DMS153 (cell line): ENCODE measurements at places on chromosomes 12 and 14.

- no peak for DNase-seq
These were observed 111.3 kb upstream of the SLC16A7 start for GRCh38 chr12:59484575-59484974.

- DNase-seq: peak; percentile 64
These were observed 6.7 kb upstream of the FAM222A start for GRCh38 chr12:109706747-109707469.

- no peak for DNase-seq
These were observed 5.1 kb downstream of the EVL start for GRCh38 chr14:100070310-100070709.

DNA sequence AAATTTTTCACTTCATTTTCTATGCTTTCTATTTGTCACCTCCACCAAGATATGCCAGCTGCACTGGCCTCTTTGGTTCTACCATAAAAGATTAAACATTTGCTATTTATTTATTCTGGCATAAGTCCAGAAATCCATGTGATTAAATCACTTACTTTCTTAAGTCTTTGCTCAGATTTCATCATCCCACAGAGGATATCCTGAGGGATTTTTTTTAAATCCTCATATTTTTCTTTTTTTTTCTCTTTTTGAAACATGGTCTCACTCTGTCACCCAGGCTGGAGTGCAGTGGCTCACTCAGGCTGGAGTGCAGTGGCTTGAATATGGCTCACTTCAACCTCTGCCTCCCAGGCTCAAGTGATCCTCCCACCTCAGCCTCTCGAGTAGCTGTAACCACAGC, 645.4 kb upstream of the ATXN7L3B start:
- DNase-seq: no peak

- DNase-seq: no peak
These were observed 43.1 kb upstream of the LTA4H start for GRCh38 chr12:96078231-96079135.

DNA sequence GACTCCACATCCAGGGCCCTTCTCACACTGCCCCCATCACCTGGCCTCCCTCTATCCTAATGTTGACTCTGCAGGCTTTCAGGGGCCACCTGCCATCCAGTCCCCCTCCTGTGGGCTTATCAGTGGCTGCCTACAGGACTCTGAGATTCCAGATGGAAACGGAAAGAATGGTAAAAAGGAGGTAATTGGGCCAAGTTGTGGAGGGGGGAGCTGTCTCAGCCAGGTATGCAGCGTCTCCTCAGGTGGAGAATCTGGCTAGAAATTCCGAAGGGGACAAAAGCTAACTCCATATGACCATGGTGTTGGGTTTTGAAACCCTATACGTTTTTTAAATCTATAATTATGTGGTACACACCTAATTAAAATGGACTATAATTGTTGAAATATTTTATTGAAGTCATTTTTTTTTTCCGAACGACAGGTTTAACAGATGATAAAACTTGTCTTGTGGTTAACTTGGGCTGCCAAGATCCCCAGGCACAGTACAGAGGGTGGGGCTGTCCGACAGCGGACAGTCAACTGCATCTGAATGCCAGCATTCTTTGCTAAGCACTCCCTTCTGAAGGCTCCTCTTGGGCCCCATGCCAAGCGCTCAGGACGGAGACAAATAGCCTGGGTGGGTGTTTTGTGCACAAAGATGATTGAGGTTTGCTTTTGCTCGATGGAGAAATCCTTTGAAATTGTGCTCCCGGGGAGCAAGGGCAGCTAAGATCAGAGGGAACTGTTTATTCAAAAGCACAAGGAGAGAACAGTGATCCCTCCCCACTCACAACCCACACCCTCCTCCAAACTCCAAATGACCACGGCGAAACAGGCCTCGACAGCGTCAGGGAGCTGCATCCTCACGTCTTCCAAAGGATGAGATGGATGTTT, 365.6 kb downstream of the BCL11B start:
- DNase-seq: no peak

- DNase-seq: no peak
These were observed 12.7 kb downstream of the OSBPL8 start for GRCh38 chr12:76546889-76547288.

DNA sequence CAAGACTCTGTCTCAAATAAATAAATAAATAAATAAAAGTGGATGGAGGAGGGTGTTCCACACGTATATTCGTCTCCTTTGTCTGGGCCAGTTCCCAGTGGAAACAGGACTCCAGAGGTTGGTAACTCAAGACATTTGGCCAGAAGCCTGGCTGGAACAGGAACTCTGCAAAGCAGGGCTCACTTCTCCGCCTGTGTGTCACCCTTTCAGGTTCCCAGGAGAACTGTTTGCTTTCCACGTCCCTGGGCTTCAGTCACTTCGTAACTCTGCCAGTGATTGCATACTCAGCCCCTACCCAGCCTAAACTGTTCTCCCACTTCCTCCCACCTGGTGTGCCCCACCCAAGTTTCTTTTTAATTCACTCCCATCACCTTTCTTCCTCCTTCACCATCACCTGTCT, 7.0 kb upstream of the UBE2N start:
- DNase-seq: no peak

DNA sequence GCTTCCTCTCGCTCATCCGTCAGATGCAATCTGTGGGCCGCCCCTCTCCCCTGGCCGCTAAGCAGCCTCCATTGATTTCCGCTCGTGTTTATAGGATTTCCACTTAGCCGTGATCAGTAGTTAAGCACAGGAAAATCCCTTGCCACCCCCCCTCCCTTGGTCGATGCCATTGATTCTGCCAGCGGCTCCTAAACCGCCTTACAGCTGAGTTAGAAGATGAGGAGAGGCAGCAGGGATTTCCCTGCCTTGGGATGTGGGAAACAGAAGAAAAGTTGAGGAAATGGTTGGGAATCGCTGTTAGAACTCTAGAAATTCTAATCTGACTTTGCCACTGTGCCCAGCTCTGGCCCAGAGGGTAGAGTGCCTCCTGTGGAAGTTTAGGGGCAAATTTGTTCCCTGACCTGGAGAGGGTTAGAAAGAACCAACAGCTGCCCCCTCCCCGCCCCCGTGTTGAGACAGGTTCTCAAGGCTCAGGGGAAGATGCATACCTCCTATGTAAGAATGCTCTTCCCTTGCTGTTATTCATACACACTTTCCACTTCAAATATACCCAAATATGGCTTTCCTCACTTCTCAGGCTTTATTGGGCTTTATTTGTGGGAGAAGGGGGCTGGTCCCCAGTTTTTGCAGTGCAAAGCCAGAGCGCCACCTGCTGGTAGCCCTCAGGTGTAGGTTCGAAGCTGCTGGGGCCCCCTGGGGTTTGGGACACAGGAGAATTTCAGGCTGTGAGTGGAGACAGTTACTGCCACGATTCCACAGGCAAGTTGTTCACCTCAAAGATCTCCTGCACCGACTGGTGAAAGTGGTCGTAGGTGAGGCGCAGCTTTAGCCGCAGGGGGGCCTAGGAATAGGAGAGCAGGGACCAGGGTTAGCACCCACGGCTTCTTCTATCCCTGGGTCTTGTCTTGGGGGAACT, 3.2 kb downstream of the THTPA start:
- DNase-seq: no peak

- peak; percentile 49 for DNase-seq
These were observed 250.1 kb upstream of the CAND1 start for GRCh38 chr12:67019070-67019469.

DNA sequence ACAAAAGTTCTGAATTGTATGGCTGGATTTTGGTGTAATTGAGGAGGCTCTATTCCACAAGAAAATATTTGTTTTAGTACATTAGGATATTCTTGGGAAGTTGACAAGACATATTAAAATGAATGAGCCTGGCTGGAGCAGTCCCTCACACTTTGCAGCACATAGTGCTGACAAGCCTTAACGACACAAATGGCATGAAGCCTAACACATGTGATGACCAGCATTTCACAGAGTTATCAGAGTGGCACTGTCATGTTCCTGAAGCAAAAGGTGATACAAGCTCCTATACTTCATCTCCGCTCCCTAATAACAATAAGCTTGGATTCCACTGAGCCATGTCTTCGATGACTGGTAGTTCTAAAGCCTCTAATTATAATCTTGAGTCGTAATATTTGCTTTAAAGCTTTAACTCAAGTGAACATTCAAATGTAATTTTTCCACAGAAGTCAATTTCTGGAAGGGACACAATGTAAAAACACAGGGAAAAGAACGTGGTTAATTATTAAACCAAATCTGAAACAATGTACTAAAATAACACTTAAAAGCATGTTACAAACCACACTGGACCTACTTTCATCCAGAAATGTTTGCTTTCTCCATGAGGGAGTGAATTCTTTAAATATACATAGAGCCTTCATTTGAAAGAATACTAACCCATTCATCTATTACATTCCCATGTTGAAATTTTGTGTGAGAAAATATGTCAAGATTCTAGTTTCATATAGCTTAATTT, 49.6 kb downstream of the GRIP1 start:
- DNase-seq: no peak

- no peak for DNase-seq
These were observed 183.4 kb downstream of the PTPN11 start for GRCh38 chr12:112602150-112602549.

DNA sequence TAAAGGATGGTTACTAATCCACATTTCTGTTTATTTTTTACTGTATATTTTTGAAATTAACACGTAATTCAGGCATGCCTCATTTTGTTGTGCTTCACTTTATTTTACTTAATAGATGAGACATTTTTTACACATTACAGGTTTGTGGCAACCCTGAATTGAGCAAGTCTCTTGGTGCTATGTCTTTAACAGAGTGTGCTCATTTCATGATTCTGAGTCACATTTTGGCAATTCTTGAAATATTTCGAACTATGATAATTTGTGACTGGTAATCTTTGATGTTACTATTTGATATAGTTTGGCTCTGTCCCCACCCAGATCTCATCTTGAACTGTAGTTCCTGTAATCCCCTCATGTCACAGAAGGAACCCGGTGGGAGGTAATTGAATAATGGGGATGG, 1120.5 kb upstream of the FLRT2 start:
- no peak for DNase-seq

DNA sequence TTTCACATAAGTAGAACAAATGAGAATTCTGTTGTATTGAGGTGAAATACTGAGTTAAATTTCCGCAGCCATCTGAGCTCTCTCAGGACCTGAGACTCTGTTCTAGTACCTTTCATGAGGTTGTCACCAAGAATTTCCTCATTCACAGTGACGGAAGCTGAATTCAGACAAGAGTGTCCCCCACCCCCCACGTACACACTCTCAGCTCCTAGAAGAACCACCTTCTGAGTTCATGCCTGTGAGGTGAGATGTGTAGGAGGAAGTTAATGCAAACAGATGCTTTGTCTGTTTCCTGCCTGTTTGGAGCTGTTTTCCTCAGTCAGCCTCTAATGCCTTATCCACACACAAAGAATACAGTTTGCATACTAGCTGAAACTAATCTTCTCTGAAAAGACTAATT, 18.2 kb downstream of the BICDL1 start:
- no peak for DNase-seq

DNA sequence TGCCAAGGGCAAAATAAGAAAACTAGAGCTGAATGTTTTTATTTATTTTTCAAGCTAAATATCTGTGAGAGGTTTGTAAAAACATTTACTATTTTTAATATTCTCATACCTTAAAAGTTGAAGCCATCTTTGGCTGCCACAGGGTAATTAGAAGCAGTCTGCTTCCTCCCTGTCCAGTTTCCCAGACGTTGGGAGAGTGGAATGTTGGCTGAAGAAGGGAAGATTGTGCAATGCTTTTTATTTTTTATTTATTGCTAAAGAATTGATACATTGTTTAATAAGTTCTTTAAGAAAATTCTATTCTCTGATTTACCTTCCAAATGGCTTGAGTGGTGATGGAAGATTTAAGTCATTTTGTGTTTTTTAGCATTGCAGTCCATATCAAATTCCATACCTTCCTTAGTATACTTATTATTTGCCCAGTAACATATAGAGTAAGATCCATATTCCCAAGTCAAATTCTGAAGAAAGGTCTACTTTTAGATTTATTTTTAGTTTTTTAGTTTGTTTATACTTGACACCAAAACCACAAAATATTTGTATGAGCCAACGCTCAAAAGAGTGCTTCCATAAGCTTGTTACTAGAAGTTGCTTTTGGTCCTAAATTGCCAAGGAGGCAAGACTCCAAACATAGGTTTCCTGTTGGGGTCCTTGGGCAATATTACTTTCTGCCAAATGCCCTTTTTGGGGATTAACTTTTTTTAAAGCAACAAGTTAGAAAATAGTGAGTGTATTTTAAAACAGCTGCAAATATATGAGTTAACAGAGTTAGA, 124.0 kb upstream of the CPM start:
- DNase-seq: no peak

- no peak for DNase-seq
These were observed 86.2 kb downstream of the TSPAN8 start for GRCh38 chr12:71071536-71072097.

DNA sequence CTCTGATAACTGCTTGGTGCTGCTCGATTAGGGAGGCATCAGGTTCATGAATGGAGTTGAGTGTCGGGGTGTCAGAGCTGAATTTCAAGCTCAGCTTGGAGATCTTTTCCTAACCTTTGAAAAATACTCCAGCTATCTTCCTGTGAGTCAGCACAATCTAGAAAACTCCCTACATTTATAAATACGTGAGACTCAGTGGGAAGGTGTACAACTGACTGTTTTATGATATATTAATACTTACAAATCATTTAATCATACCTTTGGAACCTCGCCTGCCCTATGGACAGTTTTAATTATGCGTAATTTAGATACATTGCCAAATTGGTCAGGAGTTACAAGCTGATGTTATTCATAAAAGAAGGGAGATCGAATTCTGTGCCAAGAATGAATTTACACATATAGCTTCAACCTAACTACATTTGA, 961 bp downstream of the CMAS start:
- DNase-seq: no peak

- no peak for DNase-seq
These were observed 7.2 kb upstream of the SSPN start for GRCh38 chr12:26188127-26188526.

GRCh38 chr12:26273811-26274210, 78.4 kb downstream of the SSPN start:
- no peak for DNase-seq

DNA sequence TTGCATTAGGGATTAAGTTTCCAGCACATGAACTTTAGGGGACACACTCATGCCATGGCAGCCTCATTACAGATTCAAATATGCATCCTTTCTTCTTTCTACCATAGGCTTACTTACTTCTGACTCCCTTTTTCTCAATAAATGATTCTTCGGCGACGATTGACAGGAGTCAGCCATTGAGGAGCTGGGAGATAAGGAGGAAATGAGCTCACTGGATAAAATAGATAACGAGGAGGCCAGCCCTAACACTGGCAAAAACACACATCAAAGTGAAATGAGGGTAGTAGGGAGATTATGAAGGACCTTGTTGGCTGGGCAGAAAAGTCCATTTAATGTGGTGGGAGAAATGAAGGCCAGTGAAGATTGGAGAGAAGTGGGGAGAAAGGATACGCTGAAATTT, 172.2 kb downstream of the SLC41A2 start:
- no peak for DNase-seq

DNA sequence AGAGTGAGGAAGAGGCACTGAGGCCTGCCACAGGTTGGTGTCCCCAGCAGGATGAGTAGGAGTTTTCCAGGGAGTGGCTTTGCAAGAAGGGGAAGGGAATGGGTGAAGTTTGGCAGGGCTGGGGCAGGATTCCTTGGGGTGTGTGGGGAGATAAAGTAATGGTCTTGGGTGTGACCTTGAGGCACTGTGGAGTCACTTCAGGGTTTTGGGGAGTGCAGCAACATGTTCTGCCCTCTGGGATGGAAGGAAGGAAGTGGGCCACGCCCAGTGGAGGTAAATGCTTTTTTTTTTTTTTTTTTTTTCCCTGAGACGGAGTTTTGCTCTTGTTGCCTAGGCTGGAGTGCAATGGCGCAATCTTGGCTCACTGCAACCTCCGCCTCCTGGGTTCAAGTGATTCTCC, 108.9 kb downstream of the ADCK1 start:
- DNase-seq: no peak
